ENCODE measurements at places on chromosomes 5 and 9.
A peak's percentile ranks its signal among the peaks of the same experiment; 100 is the strongest.

DNA sequence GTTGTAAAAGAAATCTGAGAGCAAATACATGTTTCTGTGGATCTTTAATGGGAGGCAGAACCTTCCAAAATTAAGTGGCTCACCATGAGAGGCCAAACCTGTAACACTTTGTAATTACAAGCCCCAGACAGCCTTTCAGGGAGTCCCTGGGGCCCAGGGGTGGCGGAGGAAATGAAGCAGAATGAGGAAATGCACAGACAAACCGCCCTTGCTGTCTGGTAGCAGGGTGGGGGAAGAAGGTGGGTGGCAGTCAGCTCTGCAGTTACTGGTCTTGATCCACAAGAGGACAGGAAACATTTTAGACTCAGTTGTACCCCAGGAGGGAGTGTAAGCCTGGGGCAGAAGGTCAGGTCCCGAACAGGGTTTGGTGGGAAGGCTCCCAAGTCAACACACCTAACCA is 6.5 kb downstream of the ARL14EPL start:
- no peak for DNase-seq

- DNase-seq = no peak
These were observed 4.6 kb upstream of the MYORG start for GRCh38 chr9:34381323-34381722.

DNA sequence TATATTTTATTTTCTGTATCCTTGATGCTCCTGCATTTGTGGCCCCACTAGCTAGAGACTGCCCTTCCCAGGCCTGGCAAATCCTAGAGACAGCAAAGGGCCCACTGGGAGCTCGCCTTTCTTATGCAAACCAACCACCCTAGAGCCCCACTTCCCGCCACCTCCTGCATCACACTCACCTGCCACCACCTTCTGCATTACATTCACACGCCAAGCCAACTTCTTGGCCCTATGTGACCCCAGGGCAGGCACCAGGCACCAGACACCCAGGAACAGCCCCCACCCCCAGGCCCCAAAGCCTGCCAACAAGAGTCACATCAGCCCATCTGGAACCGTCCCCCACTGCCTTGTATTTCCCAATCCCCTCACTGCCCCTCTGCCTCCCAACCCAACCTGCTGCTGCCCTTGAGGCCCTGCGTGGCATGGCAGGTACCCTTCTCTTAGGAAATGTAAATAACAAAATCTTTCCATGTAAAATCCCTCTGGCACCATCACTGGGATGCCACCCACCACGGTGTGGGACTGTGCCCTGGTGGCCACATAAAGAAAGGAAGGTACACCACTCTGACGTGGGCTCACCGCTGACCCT is 22.0 kb downstream of the ROR2 start:
- DNase-seq = no peak

DNA sequence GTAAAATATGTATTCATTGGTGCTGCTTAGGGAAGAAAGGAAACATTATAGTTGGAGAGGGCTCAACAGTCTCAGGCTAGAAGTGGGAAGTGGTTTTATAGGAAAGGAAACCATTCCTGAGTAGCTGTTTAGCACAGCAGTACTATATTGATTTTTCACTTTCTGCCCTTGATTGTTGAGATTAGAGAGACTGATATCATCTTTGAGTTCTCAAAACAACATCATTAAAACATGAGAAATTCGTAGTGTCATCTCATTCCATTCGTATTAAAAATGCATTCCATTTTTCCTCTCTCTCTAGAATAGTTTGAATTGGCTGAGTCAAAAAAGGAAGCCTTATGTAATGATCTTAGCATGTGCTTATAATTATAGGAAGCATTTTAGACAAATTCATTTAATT is 14.1 kb downstream of the POLR3G start:
- no peak for DNase-seq

GRCh38 chr9:125700791-125701190 is 6.2 kb downstream of the MAPKAP1 start:
- DNase-seq = peak; percentile 53

DNA sequence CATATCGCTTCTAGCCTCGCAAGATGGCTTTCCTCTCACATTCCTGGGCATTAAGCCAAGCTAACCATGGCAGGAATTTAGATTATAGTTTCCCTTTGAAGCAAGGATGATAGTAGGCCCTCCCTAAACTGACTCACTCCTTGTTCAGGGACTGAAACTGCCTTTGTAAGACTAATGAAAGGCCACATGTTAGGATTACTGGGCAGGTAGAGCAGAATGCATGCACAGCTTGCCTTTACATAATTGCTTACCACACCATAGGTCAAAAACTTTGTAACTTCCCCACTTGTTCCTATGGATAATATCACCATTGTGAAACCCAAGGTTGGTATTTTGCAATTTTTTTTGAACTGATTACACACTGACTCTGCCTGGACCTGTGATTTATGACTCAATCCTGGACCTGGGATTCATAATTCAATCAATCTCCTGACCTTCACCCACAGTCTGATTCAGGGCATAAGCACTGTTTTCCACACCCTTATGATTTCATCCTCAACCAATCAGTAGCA is 41.0 kb upstream of the PRDM9 start:
- no peak for DNase-seq

DNA sequence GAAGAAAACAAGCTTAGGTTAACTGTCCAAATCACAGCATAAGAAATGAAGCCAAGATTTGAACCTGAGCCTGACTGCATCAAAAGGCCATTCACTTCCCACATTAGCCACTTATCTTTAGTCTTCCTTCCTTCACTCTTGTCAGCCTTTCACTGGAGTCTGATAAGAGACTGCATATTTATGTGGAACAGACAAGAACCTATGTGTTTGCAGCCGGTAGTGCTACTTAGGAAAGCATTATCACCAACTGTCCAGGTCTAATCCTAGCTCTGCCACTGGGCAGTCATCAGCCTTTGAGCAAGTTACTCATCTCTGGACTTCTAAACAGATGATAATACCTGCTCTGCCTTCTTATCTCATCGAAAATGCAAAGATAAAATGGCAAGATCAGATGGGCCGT is 12.1 kb upstream of the ATP6V0E1 start:
- no peak for DNase-seq

DNA sequence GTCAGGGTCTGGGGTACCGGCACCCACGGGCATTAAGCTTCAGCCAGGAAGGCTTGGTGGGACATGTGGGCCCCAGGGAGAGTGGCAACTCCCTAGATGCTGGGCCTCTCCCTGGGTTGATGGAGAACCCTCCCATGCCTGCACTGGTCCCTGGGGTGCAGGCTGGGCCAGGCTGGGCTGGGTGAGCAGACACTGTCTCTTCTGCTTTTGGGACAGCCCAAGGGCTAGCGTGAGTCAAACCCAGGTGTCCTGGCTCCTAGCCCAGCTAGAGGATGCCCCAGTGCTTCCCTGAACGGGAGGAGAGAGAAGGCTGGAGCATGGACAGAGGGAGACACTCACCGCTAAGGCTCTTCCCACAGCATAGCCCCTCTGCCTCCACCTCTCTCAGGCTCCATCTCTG is 5.7 kb upstream of the AQP7 start:
- DNase-seq = no peak

DNA sequence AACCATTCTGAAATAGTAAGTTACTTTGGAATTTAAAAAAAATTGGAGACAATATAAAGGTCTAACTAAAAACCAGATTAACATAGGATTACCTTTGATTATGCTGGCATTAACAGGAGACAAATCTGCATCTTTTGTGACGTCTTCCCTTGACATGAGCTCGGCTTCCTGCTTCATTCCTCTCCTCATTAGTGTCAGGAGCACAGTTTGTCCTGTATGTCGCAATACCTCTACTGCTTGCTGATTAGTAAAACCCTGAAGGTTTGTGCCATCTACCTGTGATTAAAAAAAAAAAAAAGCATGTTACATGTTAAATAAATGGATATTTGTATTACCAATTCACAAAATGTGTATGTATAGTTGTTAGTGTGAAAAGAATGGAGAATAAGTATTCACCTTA is 73.7 kb downstream of the MPDZ start:
- no peak for DNase-seq

GRCh38 chr5:123515904-123516303 is 3.9 kb downstream of the CSNK1G3 start:
- no peak for DNase-seq

GRCh38 chr5:177316005-177316404 is 4.3 kb upstream of the MXD3 start:
- no peak for DNase-seq

DNA sequence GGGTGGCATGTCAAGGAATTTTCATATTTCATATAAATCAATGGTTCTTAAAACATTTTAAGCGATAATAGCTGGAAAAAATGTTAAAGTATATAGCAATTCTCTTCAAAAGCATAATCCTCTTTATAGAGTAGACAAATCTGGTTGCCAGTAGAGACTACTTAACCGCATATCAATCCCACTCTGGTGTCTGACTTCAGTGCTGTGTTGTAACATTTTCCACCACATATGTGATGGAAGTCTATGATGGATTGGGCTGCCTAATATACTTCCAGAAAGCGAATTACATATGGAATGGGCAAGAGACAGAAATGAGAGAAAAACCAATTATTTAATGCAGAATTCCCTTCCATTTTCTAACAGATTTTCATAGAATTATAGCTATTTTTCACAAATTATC is 54.3 kb downstream of the FBN2 start:
- no peak for DNase-seq

GRCh38 chr9:18061856-18062255 is 412.1 kb upstream of the ADAMTSL1 start:
- no peak for DNase-seq

- no peak for DNase-seq
These were observed 234.1 kb downstream of the AP3B1 start for GRCh38 chr5:78060421-78060820.

GRCh38 chr5:137899493-137899892 is 10.2 kb downstream of the PKD2L2 start:
- DNase-seq = no peak

DNA sequence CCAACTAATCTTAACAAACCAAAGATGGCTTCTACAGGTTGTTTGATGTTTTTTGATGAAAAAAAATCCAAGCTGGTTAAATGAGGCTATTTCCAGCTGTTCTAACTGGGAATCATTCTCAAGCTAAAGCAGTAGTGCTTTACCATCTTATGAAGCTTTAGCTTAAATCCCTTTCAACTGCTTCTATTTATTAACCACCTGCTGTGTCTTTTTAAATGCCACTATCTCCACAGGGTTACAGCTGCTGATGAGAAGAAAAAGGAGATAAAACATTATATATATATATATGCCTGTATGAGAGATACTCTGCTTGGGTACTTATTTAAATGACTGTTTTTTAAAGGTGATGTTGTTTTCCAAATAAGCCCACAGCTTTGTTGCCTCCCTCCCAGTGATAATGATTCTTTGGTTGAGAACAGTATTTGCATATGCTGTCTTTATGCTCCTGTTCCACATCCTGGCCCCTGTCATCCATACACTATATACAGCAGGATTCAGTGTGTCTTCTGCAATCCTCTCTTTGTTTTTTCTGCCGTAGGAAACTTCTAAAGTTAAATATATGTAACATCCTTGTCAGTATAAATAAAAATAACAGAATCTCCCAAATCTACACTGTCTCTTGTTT is 164.0 kb downstream of the PAM start:
- DNase-seq = no peak

DNA sequence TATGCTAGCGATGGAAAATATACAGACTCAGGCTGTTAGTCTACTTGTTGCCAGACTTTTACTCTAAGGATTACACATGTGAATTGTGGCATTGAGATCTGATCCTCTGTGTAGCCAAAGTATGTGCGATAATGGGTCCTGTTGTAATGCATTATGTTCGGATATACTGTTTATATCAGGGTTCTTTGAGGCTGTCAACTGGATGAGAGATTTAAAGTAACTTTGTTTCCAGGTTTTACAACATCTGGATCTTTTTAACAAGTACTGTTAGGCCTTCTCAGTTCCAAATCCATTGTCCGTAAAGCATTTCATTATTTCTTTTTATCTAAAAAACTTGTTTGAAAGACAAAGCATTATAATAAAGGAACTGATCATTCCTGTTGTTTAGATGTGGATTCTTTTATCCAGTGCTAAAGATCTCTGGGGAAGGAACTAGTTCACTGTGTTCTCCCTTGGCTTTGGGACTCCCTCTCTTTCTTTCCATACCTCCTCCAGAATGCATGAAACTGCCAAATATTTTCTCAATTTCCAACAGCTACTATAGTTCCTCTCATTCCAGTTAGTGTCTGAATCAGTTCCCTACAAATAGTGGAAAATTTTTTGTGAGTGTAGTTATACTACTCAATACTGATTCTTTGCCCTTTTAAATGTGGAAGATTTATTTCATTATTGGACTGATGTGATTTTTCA is 68.8 kb downstream of the HACD4 start:
- no peak for DNase-seq

- no peak for DNase-seq
These were observed 118.2 kb downstream of the FRMD3 start for GRCh38 chr9:83419961-83420360.

- DNase-seq = no peak
These were observed 17.1 kb downstream of the VPS13A start for GRCh38 chr9:77194423-77194822.

DNA sequence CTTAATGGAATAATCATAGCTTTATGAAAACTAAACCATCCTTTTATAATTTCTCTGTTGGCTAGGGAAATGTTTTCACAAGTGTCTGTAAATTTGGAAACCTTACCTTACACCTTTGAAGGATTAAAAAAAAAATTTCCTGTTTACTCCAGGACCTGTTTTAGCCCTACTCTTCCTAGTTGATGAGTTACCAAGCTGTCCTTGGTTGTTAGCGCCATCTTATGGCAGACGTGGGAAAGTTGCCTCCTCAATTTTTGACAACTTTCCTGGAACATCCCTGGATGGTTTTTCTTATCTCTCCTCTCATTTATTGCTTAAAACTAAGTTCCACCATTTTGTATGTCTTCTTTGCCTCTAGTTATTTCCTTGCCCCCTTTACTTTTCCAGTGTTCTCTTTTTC is 25.7 kb downstream of the ZSWIM6 start:
- peak; percentile 31 for DNase-seq

DNA sequence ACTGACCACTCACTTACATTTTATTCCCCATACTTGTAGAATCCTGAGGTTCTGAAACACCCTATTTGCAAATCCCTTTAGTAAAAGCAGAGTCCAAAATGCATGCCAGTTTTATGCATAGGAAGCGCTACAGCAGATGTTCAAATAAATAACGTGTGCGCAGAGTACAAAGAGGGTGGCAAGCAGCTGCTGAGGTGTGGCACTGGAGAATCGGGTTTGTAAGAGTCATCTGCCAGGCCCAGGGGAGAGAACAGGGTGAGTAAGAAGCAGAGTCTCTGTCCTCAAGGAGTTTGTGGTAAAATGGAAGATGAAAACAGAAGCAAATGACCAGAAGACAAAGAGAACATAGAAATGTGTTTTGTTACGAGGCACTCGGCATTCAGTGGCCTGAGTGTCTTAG is 288.8 kb downstream of the GLIS3 start:
- DNase-seq = no peak

- no peak for DNase-seq
These were observed 1875.9 kb upstream of the CDH9 start for GRCh38 chr5:28914297-28914696.

Measured in stimulated activated CD8-positive, alpha-beta memory T cell treated with anti-CD3 and anti-CD28 coated beads, Interleukin-4, amount 100 ng/mL, for 48 hours (primary cell).